ENCODE measurements at places on chromosomes 11 and 22.

GRCh38 chr22:30205281-30206115, 41.1 kb downstream of the LIF start:
- DNase-seq: no peak

- no peak for DNase-seq
Observed at GRCh38 chr11:12893787-12894672, 115.1 kb upstream of the RASSF10 start.

DNA sequence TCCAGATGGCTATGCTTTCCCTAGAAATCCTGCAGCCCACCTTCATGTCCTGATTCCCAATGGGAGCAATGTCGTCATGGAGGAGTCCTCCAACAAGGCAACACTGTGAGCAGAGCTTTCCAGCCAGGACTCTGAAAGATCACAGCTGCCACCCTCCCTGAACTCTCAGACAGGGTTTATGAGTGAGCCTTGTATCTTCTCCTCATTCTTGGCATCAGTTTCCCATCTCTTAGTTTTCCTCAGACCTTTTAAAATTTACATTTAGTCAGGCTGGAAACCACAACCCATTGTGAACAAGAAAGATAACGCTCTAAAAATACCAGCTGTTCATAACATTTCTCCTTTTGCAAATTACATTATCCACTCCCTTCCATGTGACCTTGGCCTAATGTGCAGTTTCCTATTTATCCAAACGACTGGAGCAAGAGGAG, 15.6 kb upstream of the LYVE1 start:
- DNase-seq: no peak

DNA sequence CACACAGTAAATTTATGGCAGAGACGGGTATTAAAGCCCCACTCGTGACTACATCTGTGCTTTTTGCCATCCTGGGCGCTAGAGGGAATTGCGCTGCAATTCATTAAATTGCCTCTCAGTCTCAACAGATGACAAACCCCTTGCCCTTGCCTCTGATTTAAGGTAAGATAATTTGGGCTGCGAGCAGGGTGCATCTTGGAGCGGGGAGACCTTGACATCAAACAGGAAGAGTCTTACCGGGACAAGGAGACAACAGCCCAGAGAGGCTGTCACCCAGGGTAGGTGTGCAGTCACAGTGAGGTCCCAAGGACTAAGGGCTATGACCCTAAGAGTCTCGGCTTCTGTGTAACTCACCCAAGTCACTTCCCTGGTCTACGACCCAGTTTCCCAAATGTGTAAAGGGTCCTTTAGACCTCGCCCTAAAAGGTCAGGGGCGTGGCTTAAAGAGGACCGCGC, 449 bp upstream of the TOM1 start:
- DNase-seq: no peak

DNA sequence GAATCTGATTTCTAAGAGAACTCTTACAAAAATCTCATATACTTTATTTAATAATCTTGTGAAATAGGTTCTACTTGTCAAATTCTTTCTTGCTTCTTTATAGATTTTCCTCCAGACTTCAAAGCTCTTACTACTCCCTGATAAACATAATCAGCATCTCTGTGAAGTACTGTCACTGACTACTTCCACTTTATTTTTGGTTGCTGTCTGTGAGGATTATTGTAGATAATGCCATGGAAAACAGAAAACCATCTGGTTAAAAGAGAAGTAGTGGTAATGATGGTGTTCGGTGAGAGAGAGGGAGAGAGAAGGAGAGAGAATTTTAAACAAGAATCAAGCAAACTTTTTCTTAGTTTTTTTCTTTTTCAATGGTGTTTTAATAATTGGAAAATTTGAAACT, 152.3 kb downstream of the TMEM135 start:
- DNase-seq: no peak

- DNase-seq: no peak
Observed at GRCh38 chr11:28903716-28904115, 795.5 kb downstream of the METTL15 start.

DNA sequence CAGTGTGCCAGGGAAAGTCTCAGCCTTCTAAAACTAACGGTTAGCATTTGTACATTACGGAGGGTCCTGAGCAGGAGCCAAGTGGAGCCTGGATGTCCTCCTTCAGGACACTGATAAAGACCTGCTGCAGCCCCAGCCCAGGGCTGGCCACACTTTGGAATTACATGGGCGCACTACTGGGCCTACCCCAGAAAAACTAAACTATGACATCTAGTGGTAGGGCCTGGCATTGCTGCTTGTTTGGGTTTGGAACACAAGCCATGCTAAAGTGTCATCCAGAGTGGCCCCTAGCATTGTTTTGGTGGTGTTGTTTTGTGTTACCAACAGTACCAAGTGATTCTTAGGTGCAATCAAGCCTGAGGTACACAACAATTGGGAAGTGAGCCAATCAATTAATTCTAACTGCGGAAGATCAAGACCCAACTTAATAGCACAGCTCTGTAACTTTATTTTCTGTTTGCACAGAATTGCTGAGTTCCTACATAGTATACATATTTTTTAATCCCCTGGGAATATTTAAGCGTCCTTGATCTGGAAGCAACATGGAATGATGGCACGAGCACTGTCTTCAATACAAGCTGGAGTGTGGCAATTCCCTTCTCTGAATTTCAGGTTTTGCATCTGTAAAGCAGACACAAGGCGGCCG, 340.7 kb downstream of the LARGE1 start:
- DNase-seq: no peak

GRCh38 chr22:42959576-42960509, 55.1 kb downstream of the PACSIN2 start:
- no peak for DNase-seq

DNA sequence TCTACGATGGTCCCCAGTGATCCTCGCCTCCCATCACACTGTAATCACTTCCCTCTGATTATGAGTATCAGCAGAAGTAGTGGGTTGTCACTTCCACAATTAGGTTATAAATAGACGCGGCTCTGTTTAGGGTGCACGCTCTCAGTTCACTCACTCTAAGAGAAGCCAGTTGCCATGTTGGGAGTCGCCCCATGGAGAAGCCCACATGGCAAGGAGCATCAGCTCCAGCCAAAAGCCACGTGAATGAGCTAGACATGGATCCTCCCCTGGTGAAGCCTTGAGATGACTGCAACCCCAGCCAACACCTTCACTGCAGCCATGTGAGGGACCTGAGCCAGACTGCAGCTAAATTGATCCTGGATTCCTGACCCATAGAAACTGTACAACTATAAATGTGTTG, 26.4 kb upstream of the MYOD1 start:
- DNase-seq: no peak

DNA sequence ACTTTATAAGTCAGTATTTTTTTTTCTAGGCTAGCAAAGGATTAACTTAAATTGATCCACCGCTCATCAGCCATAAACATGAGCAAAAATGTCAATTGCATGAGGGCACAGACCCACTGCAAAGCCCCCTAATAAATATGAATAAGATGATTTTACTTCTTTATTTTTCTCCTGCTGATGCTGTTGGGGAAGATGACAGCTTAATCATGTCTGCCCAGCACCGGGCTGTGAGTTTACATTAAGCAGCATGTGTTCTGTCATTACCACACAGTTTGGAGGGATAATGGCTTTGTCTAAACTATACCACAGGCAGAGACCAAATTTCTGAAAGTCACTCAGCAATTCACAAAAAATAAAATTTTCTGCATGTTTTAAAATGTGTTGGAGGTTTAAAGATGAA, 346.3 kb downstream of the LRRC4C start:
- no peak for DNase-seq

- no peak for DNase-seq
Observed at GRCh38 chr11:130209128-130209932, 49.7 kb downstream of the ST14 start.

GRCh38 chr22:42803389-42803788, 53.7 kb downstream of the ARFGAP3 start:
- no peak for DNase-seq

GRCh38 chr11:83583757-83584366, 297.7 kb upstream of the CCDC90B start:
- no peak for DNase-seq

GRCh38 chr11:102225689-102226568, 91.4 kb upstream of the BIRC3 start:
- DNase-seq: no peak

DNA sequence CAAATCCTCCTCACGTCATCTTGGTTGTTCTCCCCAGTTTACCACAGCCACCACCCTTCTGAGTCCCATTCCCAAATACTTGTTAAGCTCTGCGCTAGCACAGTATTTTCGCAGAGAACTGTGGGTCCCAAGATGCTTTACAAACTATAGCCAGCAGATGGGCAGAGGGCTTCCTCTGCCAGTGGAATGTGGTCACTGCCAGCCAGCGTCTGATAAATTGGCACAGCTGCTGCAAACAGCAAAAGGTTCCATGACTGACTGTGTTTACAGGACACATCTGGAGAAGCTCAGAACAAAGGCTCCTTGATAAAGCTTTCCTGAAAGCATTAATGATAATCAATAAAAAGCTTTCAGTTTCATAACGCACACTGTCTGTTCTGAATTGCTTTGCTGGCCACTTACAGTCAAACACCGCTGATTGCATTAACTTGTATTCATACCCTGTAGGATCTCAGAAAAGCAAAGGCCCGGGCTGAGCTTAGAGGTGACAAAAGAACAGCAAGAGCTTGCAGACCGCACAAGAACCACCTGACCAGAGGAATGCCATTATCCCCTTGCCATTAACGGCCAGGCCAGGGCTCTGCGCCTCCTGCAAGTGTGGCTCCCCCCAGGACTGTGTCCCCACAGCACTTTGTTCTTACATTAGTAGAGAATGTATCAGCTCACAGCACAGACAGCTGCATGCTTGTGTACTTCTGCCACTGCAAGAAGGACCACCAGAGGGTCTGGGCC, 120.6 kb downstream of the MICAL3 start:
- no peak for DNase-seq

DNA sequence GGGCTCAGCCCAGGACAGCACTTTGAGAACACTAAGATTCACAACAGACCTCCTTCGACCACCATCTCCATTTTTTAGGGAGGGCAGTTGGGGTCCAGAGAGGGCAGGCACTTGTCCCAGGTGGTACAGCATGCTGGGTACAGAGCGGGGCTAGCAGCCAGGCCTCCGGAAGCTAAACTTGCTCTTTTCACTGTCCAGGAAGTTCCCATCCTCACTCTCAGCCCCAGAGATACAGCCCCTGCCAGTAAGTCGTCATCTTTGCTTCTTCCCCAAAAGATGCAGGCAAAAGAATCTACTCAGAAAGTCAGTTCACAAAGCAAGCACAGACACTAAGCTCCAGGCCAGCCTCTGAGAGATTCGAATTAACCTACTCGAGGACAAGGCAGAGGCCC, 6.7 kb upstream of the RAB3IL1 start:
- no peak for DNase-seq

DNA sequence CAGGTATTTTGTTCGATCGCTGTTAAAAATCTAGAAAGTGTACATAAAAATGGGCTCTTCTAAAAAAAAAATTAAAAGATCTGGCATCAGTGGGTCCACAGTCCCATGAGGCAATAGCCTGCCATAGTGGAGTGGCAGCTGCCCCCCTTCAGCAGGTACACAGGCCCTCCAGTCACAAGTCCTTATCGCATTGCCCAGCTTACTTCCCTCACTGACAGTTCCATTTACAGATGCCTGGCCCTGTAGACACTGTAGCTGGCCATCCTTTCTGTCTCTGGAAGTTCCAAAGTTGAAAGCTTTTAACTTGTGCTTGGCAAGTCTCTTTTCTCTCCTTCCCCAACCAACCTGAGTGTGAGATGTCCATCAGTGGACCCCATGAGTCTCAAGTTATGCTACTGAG, 11.4 kb downstream of the ZNRF3 start:
- no peak for DNase-seq

Measured in NCI-H1417 treated with DMSO at 0.1 percent for 48 hours (cell line).